Stimulated activated CD4-positive, alpha-beta T cell treated with anti-CD3 and anti-CD28 coated beads, Interleukin-1b, Interleukin-23, amount 100 ng/mL, for 24 hours (primary cell): ENCODE measurements at places on chromosomes 6 and 20.

DNA sequence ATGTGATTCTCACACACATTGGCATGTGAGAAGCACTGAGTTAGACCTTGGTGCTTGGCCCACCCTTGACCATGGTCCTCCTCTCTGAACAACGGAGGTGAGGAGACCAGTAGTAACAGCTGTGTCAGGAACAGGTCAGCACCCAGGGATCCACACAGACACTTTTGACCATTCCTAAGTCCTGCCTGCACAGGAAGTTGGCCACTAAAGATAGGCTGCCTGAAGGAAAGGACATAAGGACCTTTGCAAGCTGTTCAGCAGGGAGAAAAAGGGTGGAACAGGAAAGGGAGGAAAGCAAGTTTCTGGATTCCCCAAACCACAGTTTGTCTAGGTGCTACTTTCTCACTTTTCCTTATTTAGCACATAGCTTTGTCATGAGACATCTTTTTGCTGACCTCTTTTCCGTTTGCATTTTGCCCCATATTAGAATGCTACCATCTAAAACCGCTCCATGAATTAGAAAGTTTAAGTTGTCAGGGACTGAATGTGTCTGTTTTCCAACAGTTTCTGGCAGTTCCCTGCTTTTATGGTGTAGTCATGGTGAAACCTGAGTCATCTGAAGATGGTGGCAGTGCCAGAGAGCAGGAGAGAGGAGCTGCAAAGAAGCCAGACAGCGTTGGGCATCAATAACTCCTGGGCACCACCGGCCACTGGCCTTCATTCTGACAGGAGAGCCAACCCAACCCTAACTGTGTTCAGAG is 1.1 kb upstream of the CD109 start:
- DNase-seq: no peak

- DNase-seq: no peak
Observed at GRCh38 chr6:144350528-144350880, 65.4 kb downstream of the UTRN start.

GRCh38 chr20:52590100-52590499 is 382.1 kb upstream of the TSHZ2 start:
- no peak for DNase-seq

GRCh38 chr6:47922391-47922790 is 140.6 kb downstream of the OPN5 start:
- DNase-seq: no peak

DNA sequence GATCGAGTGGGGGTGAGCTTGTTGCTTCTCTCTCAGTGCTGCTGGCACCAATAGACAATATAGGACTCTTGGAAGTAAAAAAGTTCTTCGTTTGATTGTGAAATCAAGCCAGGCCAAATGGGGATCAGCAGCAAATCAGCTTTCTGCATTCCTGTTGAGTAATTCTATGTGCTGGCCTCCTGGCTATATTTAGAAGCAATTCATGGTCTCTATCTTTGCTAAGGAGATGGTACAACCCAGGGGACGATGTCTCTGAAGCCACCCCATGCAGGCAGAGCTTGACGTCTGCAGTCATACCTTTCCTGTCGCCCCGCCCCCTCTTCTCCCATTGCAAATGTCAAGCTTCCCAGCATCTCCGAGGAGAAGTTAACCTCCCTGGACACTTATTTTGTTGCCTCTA is 199.1 kb downstream of the SCP2D1 start:
- no peak for DNase-seq

DNA sequence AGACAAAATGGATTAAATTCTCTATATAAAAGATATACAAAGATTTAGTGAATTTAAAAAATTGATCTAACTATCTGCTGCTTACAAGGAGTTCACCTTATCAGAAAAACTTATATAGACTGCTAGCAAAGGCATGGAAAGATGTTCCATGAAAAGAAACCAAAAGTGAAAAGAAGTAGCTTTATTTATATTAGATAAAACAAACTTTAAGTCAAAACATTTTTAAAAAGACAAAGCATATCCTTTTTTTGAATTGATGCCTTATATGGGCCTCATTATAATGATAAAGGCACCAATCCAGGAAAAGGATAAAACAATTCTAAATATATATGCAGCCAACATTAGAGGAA is 334.2 kb downstream of the MEI4 start:
- no peak for DNase-seq

DNA sequence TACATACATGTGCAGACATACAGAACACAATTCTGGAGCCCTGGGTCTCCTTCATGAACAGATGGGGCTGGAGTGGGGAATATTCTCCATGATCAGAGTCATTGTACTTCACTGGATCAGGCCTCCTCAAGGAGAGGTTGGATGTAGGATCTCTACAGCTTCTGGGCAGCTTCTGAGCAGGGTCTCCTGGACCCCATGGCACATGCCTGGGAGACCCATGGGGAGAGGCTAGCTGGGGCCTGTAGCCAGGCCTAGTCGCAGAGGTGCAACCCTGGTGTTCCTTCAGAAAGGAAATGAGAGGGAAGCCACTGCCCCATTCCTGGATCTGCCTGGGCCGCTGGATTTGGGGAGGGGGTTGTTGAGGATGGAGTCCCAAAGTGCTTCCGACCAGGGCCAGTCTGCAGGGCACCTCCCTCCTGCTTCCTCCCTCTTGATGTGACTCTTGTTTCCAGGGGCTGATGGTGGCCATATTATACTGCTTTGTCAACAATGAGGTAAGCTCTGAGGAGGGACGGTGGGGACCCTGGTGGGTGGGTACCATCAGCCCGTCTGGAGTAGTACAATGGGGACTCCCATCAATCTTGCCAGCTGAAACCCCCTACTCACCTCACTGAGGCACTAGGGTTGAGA is 31.8 kb downstream of the GLP1R start:
- no peak for DNase-seq

DNA sequence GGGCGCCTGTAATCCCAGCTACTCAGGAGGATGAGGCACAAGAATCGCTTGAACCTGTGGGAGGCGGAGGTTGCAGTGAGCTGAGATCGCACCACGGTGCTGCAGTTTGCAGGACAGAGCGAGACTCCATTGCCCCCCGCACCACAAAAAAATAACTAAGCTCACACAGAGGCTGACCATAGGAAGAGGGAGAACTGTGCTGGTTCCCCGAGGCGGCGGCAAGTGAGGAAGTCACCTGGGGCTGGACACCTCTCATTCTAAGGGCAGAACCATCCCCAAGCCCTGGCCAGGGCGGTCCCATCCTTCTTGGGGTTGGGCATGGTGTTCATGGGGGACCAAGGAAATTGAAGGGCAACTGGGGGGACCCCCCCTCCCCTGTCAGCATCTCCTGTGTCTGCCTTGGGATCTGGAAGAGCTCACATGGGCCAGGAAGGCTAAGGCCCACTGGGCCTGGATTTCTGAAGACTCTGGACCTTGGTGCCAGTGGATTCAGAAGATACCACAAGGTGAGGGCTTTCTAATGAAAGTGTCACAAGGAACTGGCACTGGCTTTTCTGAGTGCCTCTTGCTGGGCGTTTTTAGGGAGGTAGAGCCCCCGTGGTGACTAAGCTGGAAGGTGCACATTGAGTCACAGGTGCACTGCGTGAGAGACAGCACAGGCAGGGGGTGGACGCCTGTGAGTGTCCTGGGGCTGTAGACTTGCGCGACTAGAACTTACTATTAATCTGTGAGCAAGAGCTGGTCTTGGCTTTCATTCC is 11.5 kb downstream of the IRF4 start:
- no peak for DNase-seq

DNA sequence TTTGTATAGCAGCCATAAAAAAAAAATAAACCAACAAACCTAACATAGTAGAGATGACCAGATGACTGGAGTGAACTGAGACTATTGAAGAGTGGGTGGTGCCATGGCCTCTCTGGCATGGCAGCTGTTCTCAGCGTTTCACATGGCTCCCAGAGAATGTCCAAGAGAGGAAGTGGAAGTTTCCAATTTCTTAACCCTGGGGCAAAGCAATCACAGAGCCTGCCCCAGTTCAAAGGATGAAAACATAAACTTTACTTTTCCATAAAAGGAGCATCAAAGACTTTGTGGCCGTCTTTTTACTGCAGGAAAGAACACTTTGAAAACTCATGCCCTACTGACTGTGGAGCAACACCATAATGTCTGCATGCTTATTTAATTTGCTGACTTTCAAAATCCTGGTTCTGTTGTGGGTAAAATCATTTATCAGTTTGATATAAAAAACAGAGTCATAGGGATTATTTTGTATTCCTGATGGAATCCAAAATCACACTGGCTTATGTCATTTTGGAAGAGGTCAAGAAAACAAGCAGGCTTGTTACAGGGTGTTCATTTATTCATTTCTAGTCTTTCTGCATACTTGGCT is 165.4 kb downstream of the SLC35B3 start:
- DNase-seq: no peak

DNA sequence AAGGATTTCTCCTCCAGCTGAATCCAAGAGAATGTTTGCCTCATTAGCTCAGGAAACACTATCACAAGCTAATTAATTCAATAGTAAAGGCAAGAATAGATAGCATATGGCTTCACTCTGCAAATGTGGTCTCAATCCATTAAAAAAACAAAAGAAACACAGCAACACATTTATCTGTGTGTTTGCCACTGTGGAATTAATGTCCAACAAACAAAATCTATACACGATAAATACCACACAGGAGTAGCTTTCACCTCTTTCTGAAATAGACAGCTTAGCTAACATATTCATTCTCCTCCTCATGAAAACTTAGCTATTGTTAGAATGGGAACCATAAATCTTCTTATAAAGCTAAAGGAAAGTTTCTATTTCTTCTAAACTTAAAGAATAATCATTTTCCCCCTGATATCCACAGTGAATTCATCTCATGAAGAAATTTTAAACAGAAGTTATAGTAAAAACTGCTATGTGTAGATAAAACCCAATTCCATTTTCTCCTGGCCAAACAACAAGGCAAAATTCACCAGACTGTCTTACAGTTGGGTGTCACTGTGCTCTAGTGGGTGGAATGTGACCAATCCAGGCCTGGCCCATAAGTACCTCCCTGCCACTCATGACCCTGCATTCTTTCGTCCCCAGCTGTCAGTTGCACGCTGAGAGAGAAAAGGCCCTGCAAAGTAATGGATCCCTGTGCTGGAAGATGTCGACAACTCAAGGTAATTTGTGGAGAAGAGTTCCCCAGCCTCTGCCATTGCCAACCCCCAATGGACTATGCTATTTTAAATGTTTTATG is 92.9 kb upstream of the NRSN1 start:
- DNase-seq: no peak

DNA sequence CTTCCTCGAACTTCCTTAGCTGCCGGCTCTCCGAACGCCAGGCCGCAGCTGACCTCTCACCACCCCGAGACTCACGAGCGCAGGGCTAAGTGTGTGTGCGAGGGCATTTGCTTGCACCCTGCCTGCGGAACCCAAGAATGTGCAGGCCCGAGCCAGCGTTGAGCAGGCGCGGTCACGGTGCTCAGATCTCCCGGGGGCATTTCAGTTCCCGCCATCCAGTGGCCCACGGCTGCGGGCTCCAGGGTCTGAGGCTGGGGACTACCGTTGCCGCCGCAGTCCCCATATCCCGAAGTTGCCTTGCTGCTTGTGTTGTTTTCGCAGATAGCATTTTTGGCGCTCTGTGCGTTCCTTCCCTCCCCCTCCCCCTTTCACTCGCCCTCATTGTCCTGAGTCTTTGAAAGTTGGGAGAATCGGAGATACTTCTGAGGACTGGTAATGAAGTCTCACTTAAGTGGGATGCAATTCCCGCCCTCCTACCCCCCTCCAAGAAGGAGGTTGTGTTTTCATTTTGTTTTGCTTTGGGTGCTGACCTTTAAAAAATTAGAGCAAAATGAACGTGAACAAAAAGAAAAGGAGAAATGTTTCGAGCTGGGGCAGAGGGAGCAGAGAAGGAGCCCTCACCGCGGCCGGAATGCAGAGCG is 1.7 kb downstream of the NR2E1 start:
- no peak for DNase-seq

- no peak for DNase-seq
Observed at GRCh38 chr6:85240787-85241385, 209.0 kb upstream of the NT5E start.
